T-helper 17 cell (primary cell): ENCODE measurements at places on chromosomes 6 and 20. TPM values are rescaled to one million over a fixed set of nuclear protein-coding genes. Genes with fewer than 3 reads are reported as not detected.

Gene LY6G6F
- 1.6 TPM for total RNA-seq

Gene SLC17A4
- total RNA-seq, result not detected

Gene THBS2
- not detected for total RNA-seq

Gene MRPS10
- total RNA-seq, result 15.4 TPM

Gene BTNL2
- total RNA-seq, result not detected

Gene BPIFB4
- not detected for total RNA-seq

Gene ZC3H12D
- total RNA-seq, result 248 TPM

Gene SUMO4
- 9.0 TPM for total RNA-seq

Gene VNN1
- 0.22 TPM for total RNA-seq

Gene TUBB1
- 483 TPM for total RNA-seq

Gene PHF10
- 67.1 TPM for total RNA-seq

Gene TGM3
- not detected for total RNA-seq

Gene XKR7
- total RNA-seq, result not detected

Gene MOG
- not detected for total RNA-seq
